ENCODE measurements at places on chromosomes 3 and 15.

- no peak for DNase-seq
These were observed 101.5 kb upstream of the TMC3 start for GRCh38 chr15:81475471-81475870.

DNA sequence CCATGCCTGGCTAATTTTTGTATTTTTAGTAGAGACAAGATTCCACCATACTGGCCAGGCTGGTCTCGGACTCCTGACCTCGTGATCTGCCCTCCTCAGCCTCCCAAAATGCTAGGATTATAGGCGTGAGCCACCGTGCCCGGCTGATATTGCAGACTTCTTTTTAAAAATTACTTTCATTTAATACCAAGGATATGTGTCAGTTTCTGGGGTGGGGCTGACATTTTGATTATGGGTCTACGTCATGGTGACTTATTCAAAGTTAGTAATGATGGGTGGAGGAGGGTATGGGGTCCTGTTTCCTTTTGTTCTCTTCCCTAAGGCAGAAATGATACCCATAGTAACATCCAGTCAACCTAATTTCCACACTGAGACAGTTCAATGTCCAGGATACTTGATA, 34.7 kb downstream of the GBE1 start:
- no peak for DNase-seq

- DNase-seq = no peak
These were observed 286.9 kb downstream of the EPHB1 start for GRCh38 chr3:135081856-135082434.

DNA sequence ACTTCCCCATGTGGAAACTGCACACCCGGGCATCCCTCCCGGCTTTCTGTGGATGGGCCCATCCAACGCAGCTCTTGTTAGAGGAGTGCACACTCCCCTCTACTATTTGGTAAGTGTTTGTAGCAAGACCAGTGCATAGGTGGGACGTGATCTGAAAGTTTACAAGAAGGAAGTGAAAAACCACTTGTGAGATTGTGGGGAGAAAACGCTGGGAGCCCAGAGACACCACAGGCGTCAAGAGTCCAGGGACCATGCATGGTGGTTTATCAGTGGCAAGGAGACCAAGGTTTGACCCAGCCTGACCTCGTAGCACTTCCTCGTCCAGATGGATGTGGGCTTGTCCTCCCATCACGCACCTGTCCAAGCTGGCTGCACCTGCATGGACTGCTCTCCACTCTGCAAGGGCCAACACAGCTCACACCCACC, 51.6 kb downstream of the ATP10A start:
- no peak for DNase-seq

DNA sequence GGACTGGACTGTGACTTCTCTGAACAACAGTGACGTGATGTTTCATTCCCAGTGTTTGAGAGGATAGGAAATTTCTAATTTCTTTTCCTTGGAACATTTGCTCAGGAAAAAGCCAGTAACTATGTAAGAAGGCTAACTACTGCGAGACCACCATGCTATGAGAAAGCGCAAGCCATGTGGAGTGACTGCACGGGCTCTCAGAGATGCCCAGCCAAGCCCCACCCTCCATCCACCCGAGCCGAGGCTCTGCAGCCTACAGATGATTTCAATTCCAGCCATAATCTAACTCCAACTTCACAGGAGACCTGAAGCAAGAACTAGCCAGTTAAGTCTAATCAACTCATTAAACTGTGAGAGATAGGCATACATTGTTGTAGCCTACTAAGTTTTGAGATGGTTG, 124.3 kb downstream of the GREM1 start:
- no peak for DNase-seq

DNA sequence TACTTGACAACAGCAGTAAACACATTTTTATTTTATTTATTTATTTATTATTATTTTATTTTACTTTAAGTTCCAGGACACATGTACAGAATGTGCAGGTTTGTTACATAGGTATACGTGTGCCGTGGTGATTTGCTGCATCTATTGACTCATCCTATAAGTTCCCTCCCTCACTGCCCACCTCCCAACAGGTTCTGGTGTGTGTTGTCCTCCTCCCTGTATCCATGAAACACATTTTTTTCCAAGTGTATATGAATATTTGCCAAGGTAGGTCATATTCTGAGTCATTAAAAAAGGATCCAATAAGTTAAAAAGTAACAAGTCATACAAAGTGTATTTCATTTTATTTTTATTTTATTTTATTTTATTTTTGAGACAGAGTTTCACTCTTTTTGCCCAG, 567.3 kb upstream of the KCNMB2 start:
- DNase-seq = no peak

GRCh38 chr3:25849091-25849490, 59.2 kb downstream of the OXSM start:
- DNase-seq = no peak

- DNase-seq = no peak
These were observed 32.5 kb downstream of the BCL2L10 start for GRCh38 chr15:52080031-52080430.

GRCh38 chr15:101113114-101114005, 138.5 kb downstream of the CHSY1 start:
- DNase-seq = no peak

GRCh38 chr15:92682741-92683510, 27.4 kb upstream of the FAM174B start:
- no peak for DNase-seq

GRCh38 chr15:69854001-69854400, 243.7 kb downstream of the TLE3 start:
- no peak for DNase-seq

- no peak for DNase-seq
These were observed 10.4 kb upstream of the BRPF1 start for GRCh38 chr3:9721015-9721699.

DNA sequence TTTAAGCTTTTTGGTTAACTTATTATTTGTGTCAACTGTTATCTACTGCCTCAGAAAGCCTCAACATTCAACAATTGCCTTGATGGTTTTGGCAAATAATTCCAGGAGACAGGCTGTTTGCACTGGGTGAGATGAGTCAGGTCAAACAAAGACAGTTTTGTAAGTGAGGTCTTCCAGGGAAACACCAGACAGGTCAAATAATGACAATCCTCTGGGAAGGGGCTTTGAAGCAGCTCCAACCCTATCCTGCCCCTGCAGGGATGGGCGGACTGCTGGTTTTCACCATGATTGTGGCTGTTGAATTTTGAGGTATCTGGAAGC, 79.4 kb upstream of the PRR23E start:
- DNase-seq = no peak

DNA sequence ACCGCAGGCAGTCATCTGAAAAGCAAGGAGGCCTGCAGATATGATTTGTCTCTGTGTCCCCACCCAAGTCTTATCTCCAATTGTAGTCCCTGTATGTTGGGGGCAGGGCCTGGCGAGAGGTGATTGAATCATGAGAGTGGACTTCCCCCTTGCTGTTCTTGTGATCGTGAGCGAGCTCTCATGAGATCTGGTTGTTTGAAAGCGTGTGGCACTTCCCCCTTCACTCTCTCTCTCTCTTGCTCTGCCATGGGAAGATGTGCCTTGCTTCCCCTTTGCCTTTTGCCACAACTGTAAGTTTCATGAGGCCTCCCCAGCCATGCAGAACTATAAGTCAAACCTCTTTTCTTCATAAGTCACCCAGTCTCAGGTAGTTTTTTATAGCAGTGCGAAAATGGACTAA, 83.3 kb downstream of the TMCO5A start:
- no peak for DNase-seq

GRCh38 chr3:98185180-98185579, 18.7 kb downstream of the OR5H15 start:
- no peak for DNase-seq

DNA sequence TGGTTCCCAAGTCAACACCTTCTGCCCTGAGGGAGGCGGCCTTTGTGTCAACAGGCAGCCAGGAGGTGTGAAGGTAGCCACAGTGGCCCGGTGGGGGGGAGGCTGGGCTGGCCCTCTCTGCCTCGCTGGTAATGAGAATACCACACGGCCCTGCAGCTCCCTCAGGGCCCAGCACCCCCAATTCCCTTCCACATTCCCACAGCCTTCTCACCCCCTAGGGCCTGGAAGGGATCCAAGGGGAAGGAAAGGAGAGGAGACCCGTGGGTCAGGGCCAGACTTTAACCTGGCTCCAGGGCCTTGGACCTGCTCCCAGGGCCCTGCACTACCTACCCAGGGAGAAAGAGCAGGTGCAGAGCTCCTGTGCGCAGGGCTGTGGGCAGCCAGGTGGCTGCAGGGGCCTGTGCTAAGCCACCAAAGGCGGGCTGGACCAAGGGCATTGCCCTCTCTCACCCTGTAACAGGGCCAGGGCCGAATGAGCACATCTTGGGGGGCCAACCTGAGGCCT, 8.7 kb upstream of the MESP2 start:
- no peak for DNase-seq

- no peak for DNase-seq
These were observed 34.1 kb upstream of the NMD3 start for GRCh38 chr3:161187046-161187445.

DNA sequence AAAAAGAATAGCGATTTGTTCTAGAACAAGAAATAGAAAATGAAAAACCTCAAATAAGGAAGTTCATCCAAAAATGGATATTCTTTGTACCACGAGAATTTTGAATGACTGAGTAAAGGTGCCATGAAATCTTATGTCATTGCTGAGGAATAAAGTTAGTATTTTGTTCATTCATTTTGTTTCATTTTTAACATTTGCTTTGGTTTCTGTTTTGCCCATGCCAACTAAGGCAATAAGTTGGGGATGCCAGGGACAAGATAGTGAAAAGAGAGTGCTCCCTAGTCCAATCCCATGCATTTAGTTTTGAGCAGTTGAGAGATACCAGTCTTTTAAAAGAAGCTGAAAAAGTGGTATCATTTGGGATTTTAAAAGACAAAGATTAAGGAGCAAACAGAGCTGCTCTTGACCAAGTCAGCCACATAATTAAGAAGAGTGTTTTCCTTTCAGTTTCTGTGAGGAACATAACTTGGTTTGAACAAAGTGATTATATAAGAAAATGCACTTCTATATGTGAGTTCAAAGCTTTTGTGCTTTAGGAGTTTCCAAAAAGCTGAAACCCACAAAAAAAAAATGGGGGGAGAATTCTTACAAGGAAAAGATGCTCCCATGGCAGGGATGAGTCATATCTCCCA, 201.4 kb downstream of the PLOD2 start:
- no peak for DNase-seq

- DNase-seq = no peak
These were observed 37.7 kb upstream of the GK5 start for GRCh38 chr3:142263112-142263511.

- DNase-seq = no peak
These were observed 1062.4 kb downstream of the AGBL1 start for GRCh38 chr15:87142096-87142495.

- no peak for DNase-seq
These were observed 174.2 kb upstream of the SLC2A2 start for GRCh38 chr3:171200750-171201088.

DNA sequence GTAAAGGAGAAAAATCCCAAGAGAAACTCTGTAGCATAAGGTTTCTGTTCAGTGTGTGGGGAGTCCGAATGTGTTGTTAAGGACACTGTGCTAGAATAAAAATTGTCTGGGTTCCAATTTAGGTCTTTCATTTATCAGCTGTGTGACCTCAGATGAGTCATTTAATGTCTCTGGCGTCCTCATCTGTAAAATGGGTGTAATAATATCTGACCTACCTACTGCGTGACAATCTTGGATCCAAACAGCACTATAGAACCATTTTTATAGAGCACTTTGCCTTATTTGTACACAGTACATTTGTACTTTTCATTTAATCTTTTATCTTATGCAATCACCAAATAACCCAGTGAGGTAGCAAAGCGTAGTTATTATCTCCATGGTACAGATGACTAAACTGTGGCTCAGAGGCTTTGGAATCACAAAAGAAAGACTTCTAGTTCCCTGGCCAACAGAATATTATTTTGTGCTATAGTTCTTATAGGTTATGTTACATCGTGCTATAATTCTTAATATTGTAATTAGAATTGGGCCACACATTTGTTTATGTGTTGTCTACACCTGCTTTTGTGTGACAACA, 46.6 kb upstream of the TNIK start:
- DNase-seq = no peak

DNA sequence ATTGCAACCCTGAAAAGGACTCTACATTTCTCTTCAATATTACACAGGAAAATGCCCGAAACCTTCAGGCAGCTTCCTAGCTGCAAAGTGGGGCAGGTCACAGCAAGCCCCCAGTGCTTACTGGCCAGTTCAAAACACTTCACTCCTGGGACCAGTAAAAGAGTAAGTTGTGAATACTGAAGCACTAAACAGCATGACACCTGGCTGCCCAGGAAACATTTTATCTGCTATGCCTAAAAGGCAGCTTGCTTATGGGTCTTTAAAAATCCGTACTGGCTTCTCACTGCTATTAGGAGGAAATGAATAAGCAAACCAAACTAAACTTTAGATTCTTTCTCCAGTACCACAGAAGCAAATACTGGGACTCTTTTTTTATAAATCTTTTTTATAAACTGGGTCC, 457.9 kb upstream of the ALCAM start:
- no peak for DNase-seq

GRCh38 chr3:132016061-132017041, 18.5 kb downstream of the CPNE4 start:
- DNase-seq = no peak

- no peak for DNase-seq
These were observed 10.9 kb upstream of the PXK start for GRCh38 chr3:58321791-58322190.

DNA sequence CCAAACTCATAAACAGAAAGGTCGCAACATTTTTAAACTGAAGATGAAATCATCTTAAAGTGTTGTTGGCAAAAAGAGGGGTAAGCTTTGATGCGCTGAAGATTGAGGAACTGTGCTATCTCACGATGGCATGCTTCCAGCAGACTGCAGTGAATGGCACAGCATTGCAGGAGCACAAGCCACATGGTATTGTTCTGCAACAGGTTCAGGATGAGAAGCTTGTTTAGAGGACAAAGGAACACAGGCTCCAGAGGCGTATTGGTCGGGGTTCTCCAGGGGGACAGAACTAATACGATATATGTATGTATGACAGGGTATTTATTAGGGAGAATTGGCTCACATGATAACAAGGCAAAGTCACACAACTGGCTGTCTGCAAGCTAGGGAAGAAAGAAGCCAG, 13.8 kb upstream of the PLD1 start:
- no peak for DNase-seq

Data from activated CD8-positive, alpha-beta memory T cell treated with anti-CD3 and anti-CD28 coated beads for 1 hour (primary cell).